ENCODE measurements at places on chromosomes 6 and 20. TPM values are rescaled to one million over a fixed set of nuclear protein-coding genes. Genes with fewer than 3 reads are reported as not detected.

Gene WFDC5
- total RNA-seq = not detected

Gene ZNF76
- 31.2 TPM for total RNA-seq

Gene GJA10
- not detected for total RNA-seq

Gene DEF6
- 3.5 TPM for total RNA-seq

Gene MUC22
- total RNA-seq = not detected

Gene HLA-DOB
- 1.8 TPM for total RNA-seq

Gene TEAD3
- 95.8 TPM for total RNA-seq

Gene ARMC12
- total RNA-seq = 0.49 TPM

Gene PRICKLE4
- 2.0 TPM for total RNA-seq

Gene BPIFB4
- total RNA-seq = not detected

Gene MAP3K7
- 23.5 TPM for total RNA-seq

GRCh38 chr6:162596676-162597075, 130.9 kb downstream of the PRKN start:
- DNase-seq = no peak

- DNase-seq = no peak
Observed at GRCh38 chr6:103858003-103858402, 1001.7 kb downstream of the HACE1 start.

- no peak for DNase-seq
Observed at GRCh38 chr20:17161673-17162481, 65.0 kb upstream of the PCSK2 start.

- DNase-seq = peak; percentile 50
Observed at GRCh38 chr20:44153636-44154043, 33.3 kb downstream of the JPH2 start.

DNA sequence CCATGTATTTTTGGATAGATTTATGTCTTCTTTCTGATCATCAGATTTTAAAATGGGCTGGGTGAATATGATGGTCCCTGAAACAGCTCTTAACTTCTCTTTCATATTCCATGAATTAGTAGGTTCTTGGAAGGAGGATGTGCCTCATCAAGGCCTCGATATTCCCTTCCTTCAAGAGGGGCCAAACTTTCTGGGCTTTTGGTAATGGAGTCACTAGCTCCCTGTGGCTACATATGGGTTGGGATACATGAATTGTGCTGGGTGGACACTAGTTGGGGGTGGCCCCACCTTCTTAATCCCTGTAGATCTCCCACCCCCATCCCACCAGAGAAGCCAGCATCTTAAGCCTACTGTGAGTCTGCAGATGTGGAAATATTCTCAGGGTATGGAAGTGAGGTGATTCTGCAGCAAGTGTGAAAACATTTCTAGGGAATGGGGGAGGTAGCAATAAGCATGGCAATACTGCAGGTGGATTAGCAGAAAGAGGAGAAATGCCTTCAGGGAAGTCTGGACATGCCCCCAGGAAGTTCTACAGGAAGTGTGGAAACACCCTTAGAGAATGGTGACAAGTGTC, 2.2 kb downstream of the TP53INP2 start:
- no peak for DNase-seq

GRCh38 chr20:37457921-37458320, 63.1 kb upstream of the NNAT start:
- no peak for DNase-seq

DNA sequence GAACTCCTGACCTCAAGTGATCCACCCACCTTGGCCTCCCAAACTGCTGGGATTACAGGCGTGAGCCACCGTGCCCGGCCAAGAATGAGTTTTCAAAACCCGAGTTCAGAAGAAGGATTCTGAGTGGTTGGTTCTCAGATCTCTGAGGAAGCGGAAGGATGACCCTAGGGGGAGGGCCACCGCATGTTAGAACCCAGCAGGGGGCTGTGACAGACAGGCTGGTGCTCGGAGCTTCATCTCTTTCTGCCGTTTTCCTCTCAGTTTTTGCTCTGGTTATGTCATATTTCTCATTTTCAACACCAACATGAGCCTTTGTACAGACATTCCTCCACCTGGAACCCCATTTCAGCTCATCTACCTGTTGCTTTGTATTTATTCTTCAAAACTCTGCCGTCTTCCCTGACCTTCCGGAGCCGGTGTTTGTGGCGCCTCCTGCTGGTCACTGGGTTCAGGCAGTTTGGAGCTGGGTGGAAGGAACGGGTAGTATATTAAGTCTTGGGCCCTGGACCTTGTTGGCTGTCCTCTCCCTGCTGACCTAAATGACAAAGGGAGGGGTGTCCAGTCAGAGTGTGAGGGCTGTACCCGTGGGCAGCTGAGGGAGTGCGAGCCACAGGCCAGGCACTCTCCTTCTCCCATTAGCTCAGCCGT, at the start of gene DEFB123:
Gene DEFB123 (plus strand): TSS at position 621 of the 648 bp plus-strand sequence. CDS start 67 bp downstream, outside the sequence.
- no peak for DNase-seq

DNA sequence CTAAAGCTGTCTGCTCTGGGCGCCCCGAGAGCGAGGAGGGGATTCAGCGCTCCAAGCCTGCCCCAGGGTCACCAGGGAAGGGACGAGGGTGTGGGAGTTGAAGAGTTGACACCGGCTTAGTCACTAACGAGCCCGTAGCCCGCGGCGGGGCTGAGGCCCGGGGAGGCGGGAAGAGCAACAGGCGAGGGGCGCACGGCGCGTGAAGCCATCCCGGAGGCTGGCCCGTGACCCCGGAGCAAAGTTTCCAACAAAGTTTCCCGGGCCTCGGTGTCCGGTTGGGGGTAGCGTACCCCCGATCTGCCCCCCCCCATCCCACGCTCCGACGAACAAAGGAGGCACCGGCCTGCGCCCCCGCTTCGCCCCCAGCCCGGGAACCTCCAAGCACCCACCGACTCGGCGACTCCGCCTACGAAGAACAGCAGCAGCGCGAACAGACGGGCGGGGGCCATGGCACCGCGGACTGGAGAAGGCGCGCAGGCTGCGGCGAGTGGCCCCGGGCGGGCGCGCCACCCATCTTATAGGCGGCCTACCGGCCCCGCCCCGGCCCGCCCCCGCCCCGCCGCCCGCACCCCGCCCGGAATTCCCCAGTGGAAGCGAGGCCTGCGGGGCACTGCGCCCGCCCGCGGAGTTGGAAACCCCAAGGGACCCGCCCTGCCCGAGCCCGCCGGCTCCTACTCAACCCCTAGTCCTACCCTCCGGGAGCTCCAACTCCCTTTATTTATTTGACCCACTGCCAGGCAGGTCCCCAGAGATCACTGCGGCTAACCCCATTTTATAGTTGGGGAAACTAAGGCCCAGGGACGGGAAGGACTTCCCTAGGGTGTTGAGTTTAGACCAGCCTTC, at the start of gene SDC4:
Gene SDC4 (minus strand): TSS at position 489 of the 843 bp plus-strand sequence. CDS start 40 bp downstream, at position 449.
- peak; percentile 91 for DNase-seq

DNA sequence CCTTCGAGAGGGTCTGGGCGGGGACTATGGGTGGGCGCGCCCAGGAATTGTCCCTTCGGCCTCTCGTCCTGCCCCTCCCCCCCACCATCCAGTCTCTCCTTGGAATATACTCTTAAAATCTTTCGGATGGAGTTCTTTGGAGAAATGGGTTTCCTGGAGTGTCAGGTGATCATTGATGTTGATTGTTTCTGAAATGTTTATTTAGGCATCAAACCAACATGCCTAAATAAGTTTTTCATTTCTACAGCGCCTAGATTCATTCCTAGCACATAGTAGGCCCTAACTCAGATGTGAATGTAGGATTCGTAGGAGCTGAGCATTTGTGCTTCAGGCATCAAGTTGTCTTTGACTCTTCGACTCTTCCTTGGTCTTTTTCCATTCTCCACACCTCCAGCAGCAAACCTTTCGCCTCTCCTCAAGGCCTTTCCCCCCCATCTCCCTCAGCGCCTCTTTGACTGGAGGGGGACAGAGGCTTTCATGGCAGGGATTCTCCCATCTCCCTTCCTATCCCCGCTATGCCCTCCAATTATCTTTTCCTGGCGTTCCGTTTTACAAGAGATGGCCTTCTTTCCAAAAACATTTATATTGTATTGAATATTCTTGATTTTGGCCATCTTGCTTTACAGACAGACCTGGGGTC, 610 bp downstream of the CASP8AP2 start:
- DNase-seq = no peak

GRCh38 chr20:32521780-32522525, 63.2 kb downstream of the NOL4L start:
- peak; percentile 80 for DNase-seq

DNA sequence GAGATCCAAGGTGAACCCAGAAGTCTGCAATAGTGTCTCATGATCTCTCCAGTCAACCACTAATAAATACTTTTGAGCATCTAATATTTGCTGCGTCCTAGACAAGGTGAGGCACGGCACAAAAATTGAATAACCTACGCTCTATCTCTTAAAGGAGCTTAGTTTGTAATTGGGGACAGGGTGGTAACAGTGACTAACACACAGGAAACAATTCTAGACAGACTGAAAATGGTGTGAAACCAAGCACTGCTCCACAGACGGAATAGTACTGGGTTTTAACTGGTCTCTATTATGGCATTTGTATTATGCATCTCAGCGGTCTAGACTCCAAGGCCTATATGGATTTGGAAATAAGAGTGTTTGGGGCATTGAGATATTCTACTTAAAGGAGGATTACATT, 120.1 kb downstream of the CLIC5 start:
- no peak for DNase-seq

DNA sequence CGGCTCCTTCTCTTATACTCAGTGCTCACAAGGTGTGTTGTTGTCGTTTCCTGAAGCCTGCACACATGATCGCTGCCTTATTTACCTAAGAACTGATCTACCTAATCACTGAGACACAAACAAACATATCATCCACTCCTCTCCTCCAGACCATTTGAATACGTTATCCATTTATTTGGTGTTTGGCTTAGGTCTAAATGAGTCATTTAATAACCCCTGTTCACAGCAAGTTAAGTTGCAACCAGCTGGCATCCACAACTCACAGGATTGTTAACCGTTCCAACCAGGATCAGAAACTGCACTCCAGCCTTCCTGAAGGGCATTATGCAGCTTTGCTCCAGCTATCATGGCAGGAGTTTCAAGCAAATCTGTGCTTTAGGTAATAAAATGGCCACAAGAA, 511.1 kb upstream of the MAP3K7 start:
- DNase-seq = no peak

DNA sequence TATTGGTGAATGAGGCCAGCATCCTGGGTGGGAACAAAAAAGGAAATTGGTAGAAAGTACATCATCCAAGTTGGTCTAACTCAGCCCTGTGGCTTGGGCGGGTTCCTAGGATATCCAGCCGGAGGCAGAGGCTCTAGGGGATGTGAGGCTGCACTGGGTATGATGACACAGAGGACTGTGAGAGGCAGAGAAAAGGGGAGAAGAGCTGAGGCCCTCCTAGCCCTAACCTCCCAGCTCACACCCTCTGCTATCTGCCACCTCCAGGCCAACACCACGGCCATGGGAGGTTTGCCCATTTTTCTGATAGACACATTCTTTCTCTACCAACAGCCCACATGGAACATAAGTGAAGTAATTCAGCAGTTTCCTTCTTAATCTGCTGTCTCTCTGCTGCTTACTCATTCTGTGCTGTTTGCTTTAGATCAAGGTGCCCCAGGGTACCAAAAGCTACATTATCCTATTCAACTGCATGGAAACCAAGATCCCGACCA, 284.4 kb downstream of the ESR1 start:
- no peak for DNase-seq

- DNase-seq = no peak
Observed at GRCh38 chr20:52090035-52090434, 101.5 kb downstream of the ZFP64 start.

- DNase-seq = no peak
Observed at GRCh38 chr6:140079328-140079727, 704.9 kb upstream of the CITED2 start.

DNA sequence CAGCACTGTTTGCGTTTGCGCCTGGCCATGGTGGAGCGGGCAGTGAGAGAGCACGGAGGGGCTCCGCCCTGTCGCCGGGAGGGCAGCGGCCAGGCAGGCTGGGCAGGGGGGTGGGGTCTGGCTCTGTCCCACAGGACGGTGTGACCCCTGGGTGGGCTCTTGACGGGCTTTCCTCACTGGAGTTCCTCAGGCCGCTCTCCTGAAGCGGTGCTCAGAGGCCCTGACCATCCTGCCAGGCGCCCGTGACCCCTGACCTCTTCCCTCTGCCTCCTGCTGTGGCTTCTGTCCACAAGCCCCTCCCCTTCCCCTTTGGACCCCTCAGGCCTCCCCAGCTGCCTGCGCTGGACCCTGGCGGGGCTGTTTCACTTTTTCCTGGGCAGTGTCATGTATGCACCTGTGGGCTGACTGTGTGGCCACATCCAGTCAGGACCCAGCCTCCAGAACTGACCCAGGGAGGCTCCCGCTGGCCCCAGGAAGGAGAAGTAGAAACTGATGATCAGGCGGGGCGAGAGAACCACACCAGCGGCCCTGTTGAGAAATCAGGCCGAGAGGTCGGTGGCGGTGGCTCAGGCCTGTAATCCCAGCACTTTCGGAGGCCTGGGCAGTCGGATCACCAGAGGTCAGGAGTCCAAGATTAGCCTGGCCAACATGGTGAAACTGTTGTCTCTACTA, 1.2 kb downstream of the OGFR start:
- no peak for DNase-seq

- DNase-seq = no peak
Observed at GRCh38 chr6:74000666-74001490, 304.9 kb downstream of the CD109 start.

DNA sequence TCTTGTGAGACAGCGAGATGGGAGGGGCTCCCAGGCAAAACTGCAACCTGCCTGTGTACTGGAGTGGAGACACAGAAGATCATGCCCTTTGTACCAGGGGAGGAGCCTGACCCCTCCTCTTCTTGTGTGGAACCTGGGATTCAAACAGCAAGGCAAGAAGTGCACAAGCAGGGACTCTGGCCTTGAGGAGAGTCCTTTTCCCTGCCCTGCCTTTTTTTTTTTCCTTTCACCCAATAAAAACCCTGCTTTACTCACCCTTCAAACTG, 251.8 kb upstream of the OPRM1 start:
- DNase-seq = no peak

GRCh38 chr6:159079367-159079766, 34.6 kb upstream of the TAGAP start:
- no peak for DNase-seq

- DNase-seq = no peak
Observed at GRCh38 chr6:21998582-21998981, 298.3 kb downstream of the PRL start.

DNA sequence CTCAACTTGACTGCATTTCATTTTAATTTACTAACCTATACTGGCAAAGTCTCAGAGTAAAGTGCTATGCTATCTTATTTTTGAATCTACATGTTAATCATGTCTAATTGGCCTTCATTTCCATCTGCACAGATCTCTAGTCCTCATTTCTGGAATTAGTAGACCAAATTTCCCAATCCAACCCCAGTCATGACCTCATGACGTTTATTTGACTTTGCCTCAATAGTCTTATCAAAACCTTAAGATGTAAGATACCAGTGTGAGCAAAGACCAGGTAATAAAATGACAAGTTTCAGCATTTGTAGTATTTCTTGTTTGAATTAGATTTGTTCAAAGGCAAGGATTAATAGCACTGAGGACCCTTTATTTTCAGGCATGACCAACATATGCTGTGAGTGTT, 43.3 kb upstream of the MYB start:
- DNase-seq = no peak

DNA sequence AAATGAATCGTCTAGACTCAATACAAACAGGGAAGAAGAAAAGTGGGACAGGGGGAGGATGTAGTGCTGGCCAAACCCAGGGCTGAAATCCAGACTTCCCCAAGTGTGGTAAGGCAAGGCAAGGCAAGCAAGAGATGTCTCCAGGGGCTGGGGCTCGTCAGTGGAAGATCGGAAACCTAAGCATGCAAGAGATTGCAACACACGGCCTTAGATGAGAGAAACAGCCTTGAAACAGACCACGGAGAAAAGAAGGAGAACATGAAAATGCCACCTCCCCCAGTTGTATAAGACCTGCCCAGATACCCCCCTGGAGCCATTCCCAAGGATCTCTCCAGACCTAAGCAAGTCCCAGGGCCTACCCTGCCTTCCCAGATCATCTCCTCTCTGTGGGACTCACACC, 20.0 kb downstream of the VEGFA start:
- DNase-seq = peak; percentile 84

- no peak for DNase-seq
Observed at GRCh38 chr6:140867336-140867735, 1265.4 kb upstream of the GJE1 start.

Measured in sigmoid colon (tissue), 7 donors.